ENCODE measurements at places on chromosomes 2 and 18.

- peak; percentile 22 for DNase-seq
Observed at GRCh38 chr2:203909261-203909967, 27.1 kb upstream of the ICOS start.

- DNase-seq, result no peak
Observed at GRCh38 chr2:157990173-157990572, 111.5 kb upstream of the UPP2 start.

GRCh38 chr2:192741889-192742288 is 547.2 kb upstream of the TMEFF2 start:
- DNase-seq, result no peak

DNA sequence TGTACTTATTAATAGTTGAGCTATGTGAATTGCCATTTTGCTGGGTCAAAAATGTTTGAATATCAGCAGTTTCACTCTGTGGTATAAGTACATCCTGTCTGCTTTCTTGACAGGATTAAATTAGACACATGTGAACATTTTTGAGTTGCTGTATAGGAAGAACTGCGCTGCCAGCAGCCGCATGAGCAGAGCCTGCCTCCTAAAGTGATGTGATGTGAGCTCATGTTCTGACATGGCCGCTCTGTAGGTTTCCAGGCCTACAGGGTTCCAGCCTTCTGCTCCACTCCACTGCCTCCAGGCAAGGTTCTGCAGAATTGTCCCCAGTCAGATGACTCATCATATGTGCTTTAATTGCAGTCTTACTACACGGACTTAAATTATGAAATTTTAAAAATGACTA is 119.7 kb upstream of the NFATC1 start:
- no peak for DNase-seq

DNA sequence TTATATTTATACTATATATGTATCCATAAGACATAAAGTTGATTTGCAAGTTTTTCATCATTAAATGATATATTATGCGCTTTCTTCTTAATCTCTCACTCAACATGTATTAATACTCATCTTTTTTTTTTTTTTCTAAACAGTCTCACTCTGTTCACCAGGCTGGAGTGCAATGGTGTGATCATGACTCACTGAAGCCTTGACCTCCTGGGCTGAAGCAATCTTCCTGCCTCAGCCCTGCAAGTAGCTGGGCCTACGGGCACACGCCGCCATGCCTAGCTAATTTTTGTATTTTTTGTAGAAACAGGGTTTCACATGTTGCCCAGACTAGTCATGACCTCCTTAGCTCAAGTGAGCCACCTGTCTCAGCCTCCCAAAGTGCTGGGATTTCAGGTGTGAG is 51.4 kb upstream of the MAP4K3 start:
- DNase-seq, result no peak

Measured in NCI-H345 (cell line).